Stimulated activated naive CD8-positive, alpha-beta T cell treated with anti-CD3 and anti-CD28 coated beads, Interleukin-15, Interleukin-2, amounts not matched to agents 100 U/mL and 50 U/mL, for 24 hours (primary cell): ENCODE measurements at places on chromosomes 2 and 18.

DNA sequence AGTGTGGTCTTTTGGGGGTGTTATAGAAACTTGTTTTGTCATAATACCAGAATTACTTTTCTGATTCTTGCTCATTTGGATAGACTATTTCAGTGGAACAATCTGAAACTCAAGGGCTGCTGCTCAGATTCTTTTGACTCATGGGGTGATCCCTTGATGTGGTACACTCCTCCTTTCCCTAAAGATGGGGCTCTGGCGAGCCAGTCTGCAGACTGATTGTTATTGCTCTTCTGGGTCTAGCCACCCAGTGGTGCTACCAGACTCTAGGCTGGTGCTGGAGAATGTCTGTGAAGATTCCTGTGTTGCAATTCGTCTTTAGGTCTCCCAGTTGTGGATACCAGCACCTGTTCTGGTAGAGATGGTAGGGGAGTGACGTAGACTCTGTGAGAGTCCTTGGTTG lies 4.2 kb upstream of the MARS2 start:
- no peak for DNase-seq

DNA sequence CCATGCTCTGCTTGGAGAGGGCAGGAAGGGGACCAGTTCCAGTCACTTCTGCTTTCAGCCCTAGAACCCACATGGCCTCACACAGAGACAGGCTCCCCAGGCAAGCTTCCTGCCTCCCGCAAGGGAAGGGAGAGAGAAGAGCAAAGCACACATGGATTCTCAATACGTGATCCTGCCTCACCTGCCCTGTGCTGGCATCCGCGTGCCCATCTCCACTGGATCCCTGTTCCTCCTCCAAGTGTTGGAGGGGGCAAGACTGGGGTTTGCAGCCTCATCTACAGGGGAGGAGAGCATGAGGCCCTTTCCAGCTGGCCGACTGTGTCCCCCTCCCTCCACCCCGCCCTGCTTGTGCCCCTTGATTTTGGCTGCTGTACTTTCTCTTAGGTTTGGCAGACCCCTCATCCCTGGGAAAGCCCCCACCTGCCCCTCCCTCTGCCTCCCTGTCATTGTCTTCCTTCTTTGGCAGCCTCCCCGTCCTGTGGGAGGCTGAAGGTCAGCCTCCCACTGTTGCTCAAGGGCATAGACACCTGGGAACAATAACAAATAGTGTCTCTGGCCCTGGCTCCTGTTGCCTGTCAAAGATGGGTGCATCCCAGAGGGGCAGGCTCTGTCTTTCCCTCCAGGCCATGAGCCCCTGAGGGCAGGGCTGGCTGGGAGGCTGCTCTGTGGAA lies 22.7 kb downstream of the KCNF1 start:
- no peak for DNase-seq

GRCh38 chr2:180761224-180761623 lies 219.2 kb upstream of the UBE2E3 start:
- no peak for DNase-seq

DNA sequence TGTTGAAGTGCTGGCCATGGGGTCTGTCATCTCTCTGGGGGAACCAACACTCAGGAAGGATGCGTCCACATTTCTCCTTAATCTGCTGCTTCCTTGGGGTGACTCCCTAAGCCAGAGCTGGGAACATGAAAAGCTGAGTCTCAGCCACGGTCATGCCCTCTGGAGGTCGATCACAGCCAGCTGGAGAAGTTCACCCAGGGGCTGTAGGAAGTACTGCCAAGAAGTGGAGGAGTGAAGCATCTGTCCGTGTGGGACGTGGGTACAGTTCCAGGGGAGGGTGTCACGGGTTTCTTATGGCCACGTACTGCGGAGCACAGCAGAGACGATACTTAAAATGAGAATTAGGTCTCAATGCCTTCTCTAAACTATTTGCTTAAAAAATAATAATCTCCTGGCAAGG lies 42.4 kb upstream of the IGFBP2 start:
- no peak for DNase-seq

GRCh38 chr2:84972207-84972783 lies 1.3 kb downstream of the KCMF1 start:
- no peak for DNase-seq

DNA sequence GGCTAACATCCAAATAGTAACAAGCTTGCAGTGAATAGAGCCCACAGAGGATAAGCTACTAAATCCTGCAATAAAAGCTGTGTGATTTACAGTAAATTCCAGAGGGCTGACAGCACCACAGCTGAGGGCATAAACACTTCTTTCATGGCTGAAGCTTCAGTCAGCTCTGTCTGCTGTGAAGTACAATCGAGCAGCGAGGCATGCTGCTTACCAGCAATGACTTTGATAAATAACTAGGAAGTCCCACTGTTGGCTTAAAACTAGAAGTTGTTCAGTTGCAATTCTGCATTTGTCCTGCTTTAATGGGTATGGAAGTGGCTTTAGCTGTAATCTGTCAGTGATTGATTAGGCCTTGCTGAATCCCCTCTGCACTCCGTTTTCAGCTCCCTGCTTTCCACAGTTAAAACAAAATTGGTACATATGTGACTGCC lies 65.2 kb upstream of the FIGN start:
- no peak for DNase-seq

- no peak for DNase-seq
Observed at GRCh38 chr2:106044021-106044420, 150.1 kb downstream of the UXS1 start.

DNA sequence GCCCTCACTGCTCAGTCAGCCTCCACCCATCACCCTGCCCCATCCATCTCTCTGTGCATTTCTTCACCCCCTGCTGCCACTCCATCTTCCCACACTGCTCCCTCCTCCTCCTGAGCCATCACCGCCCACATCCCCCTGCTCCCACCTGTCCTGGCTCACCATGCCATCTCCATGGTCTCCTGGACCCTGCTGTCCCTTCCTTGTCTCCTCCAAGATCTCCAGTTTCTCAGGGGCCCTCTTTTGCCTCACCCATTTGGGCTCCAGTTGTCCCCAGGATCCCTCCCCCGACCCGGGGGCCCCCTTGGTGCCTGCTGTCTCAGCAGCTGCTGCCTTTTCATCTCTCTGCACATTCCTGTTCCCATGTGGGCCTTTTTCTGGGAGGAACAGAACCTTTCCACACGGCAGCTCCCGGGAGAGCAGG lies 10.6 kb downstream of the SPEG start:
- no peak for DNase-seq

GRCh38 chr2:43841949-43842865 lies 3.4 kb downstream of the ABCG8 start:
- no peak for DNase-seq

DNA sequence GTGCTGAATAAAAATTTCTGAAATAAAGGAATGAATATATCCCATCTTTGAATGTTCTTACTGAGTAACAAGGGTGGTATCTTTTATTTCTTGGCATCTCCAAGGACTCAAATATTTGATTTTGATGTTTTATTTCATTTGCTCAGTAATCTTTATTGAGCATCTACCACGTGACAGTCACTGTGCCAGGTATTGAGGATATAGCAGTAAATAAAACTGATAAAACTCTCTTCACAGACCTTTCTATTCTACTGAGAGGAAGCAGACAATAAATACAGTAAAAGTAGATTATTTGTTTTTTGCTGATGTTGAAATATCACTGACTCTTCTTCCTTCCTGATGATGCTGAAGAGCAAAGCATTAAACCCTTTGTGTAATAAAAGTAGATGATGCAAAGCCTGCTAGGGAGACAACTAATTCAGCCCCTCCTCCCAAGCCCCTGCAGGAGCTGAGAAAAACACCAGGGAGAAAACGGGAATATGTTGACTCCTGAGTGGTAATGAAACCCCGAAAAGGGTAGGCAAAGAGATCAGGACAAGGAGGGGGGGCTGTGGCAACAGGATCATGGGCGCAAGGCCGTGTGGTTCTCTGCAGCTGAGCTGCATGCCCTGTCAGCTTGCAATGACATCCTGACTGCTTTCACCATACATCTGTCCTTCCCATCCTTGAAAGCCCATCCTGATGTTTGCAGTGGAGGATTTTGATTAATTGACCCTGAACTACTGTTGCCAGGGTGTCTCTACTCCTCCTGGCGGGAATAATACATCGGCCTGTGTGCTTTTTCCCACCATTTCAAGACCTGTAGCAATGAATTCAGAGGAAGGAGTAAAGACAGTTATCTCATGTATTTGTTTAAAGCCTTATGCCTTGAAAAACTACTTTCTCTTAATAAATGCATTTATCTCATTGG lies 117.4 kb downstream of the EML6 start:
- no peak for DNase-seq

GRCh38 chr2:106157416-106157815 lies 36.7 kb downstream of the UXS1 start:
- no peak for DNase-seq

DNA sequence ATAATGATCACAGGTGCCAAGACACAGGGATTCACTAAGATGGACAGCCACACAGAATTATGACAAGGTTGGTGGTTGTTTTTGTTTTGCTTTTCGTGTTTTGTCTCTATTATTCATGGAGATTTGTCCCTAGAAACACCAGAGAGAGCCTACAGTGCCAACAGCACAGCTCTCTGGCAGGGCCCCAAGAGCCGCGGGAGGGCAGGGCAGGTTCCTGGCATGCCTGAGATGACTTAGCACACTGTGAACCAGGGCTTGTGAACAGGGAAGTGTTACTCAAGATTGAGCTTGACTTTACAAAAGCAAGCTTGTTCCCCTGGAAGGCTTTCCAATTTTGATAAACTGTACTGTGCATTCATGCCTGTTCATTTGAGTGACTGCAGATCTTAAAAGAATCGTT lies 437.4 kb upstream of the SALL3 start:
- no peak for DNase-seq

DNA sequence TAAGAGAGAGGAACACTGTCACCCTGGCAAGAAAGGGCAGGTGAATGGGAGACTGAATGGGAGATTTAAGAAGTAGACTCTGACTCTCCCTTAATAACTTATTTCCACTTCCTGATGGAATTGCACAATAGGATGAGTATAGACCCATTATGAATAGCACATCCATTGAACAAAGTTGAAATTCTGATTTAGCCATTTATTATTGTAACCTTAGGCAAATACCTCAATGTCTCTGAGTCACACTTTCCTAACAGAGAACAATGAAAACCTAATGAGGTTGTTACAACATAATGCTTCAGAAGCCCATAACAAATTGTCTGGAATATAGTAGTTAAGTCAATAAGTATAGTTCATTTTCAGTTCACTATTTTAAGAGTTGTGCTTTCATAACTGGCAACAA lies 78.9 kb downstream of the NRXN1 start:
- no peak for DNase-seq

- no peak for DNase-seq
Observed at GRCh38 chr18:68484241-68484640, 230.7 kb downstream of the TMX3 start.

DNA sequence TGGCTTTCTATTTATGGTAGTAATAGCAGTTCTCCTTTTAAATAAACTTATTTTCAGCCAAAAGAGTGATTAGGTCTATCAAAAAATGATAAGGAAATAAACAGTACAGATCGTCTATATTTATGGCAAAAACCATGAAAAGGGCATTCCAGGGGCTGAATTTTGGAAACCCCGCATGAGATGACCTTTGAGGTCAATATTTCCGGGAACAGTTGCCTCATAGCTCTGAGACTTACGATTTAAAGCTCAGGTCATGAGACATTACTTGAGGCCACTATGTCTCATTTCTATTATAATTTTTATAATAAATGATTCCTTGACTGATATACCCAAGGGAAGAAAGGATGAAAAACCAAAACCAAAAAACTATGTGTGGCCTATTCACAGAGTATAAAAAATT lies 101.1 kb downstream of the LDLRAD4 start:
- DNase-seq = no peak

DNA sequence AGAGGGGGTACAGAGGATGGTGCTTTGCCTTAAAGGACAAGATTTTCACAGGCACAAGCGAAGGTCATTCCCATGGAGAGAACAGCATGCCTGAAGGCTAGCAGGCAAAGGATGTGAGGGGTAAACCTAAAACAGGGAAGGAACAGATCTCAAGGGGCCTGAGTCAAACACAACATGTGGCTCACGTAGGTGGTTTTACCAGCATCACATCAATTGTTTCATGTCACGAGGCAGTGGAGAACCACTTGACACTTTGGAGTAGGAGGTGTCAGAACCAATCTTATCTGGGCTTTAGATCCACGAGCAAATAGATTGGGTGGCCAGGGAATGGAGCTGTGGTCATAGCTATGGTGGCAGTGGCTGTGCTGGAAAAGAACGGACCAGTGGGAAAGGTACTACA lies 8.4 kb downstream of the COX5B start:
- DNase-seq = no peak

DNA sequence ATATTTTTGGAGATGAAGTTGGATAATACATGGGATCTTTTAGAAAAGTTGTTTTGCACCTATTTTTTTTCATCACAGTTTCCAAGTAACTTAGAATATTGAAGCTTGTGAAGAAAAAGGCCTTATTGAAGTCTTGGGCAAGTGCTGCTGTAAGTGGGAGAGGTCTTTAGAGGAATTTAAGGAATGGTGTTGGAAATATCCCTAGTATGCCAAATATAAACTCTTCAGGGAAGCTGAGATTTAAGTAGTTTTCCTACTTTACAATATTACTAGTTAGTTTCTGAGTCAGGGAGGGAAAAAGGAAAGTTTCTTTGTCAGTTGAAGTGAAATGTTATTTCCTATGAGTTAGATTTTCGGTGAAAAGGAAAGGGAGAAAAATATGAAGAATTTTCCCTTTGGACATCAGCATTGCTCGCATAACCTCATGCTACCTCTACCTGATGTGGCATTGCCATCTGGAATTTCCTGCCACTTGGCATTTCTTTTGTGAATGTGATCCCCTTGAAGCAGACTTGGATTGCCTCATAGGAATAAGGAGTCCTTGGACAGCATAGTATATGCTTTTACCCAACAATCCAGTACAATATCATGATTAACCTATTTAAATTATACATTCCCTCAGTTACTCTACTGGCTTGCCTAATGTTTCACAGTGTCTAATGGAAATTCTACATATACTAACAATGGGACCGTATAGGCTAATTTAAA lies 12.1 kb downstream of the PLEKHH2 start:
- DNase-seq = no peak

DNA sequence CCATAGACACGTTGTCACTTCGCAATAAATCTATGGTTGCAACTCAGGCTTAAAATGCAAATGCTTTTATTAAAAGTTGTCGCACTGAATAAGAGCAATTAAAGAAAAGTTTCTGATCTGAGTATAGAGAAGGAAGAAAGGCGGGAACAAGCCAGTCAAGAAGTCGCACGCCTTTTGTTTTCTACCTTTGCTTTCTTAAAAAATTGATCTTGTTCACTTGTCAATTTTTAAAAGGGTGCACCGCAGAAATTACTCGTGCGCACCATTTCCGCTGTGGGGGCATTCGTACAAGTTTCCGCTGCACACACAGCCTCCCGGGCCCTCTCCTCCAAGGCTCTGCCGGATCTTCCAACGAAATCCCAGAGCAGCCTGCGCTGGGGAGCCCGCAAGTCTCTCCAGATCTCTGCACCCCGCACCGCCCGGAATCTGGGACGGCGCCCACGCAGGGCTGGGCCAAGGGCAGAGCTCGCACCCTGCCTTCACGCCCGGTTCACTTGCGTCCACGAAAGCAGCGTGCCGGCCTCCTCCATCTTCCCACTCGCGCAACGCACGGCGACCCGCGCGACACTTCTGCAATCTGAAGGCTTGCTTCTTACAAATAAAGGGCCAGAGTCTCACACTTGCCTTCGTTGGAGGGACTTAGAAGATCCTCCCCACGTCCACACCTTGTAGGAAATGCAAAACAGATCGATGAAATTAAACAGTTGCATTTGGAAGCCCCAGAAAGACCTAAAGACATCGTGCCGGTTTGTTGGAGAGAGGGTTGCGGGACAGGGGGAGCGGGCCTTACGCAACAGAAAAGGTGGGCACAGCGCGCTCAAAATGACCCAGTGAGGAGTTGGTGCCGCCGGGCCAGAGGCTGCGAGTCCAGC lies 2.6 kb upstream of the SALL3 start:
- no peak for DNase-seq

- no peak for DNase-seq
Observed at GRCh38 chr18:41457765-41458326, 497.2 kb upstream of the PIK3C3 start.
